ENCODE measurements at places on chromosomes 11 and 22.

DNA sequence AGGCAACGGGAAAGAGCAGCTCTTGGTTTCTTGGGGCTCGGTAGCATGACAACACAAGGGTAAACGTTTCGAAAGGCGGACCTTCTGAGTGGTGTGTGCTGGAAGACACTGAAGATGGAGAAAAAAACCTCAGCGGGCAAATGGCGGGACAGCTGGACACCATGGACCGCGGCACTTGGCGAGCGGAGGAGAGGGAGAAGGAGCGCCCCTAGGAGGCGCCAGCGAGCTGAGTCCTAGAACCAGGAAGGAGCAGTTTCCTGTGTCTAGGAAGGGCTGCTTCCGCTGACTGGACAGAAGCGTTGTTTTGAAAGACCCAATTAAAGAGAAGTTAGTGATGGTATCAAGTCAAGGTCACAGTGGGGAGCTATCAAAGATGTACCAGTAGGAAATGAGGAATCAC is 44.0 kb upstream of the OPCML start:
- DNase-seq, result no peak

DNA sequence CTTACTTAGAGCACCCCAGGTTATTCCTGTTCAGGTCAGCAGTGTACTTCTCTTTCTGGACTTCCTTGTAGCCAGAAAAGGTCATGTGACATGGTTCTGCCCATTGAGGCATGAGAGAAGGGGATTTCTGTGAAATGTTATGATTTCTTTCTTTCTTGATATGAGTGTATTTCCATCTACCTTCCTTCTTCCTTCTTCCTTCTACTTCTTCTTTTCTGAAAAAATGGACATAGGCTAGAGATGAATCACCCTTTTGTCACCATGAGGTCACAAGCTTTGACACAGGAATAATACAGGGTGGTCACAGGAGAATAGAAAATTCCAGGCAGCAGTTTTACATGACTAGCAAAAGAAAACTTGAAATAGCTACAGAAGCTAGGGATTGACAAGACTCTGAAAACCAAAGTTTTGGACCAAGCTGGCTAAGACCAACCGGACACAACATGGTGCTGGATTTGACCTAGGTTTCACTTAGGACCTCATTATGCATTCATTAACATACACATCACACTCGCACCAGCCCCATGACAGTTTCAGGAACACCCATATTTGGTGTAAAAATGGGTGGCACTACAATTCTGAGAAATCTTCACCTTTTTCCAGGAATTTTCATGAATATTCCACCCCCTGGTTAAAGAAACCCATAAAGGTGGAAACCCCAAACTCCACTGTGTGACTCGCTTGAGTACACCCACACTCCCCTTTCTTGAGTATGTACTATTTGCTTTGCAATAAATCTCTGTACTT is 21.2 kb upstream of the MAP6 start:
- DNase-seq, result no peak

- DNase-seq, result no peak
These were observed 14.2 kb downstream of the ARRB1 start for GRCh38 chr11:75337195-75337654.

GRCh38 chr11:121295246-121296029 is 2.9 kb downstream of the SC5D start:
- no peak for DNase-seq

GRCh38 chr22:34198976-34199375 is 278.7 kb upstream of the LARGE1 start:
- no peak for DNase-seq
